Epithelial cell of prostate (primary cell): ENCODE measurements at places on chromosomes 2 and 18.
A peak's percentile ranks its signal among the peaks of the same experiment; 100 is the strongest.

DNA sequence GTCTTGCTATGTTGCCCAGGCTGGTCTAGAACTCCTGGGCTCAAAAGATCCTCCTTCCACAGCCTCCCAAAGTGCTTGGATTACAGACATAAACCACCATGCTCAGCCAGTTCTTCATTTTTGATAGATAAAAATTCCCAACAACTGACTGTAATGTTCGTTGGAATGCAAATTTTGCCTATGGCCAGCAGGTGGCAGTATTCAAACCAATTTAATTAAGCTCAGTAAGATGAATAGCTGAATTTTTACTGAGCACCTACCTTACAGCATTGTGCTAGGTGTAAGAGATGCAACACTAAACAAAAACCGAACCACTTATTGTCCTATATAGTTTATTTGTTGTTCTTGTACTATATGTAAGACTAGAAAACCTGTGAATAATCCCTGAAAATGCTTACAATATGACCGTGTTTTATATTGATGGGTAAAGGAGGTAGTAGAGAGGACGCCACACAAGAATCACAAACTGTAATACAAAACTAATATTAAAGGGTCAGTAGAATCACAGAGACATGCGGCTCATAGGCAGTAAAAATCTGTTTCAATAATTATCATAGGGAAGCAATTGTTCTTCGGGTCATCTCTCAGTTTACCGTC is 8.2 kb upstream of the TMEM182 start:
- DNase-seq = peak; percentile 6

GRCh38 chr18:75377926-75378325 is 49.6 kb downstream of the SMIM21 start:
- no peak for DNase-seq

GRCh38 chr2:76275788-76276187 is 565.1 kb upstream of the GCFC2 start:
- no peak for DNase-seq

DNA sequence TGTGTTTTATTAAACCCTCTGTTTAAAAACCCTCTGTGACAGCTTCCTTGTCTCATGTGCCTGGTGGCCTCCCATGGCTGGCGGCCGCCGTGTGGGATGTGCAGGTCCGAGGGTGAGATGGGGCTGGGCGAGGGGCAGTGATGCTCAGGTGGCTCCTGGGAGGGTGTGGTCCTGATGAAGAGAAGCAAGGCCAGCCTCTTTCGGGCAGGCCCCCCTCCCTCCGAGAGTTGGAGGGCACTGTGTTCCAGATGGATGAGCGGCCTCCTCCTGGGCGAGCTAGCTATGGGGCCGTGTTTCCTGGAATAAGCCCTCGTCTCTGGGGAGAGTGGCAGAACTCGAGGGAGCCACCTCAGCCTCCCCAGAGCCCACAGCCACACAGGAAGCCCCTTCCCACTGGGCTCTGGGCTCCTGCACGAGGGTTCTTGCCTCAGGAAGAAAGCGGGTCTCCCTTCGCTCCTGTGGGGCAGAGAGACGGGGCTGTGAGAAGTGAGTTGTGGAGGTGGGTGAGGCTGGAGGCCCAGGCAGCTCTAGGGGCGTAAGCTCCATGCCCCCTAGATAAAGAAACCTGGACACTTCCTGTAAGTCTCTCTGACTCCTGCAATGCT is 72.1 kb downstream of the ASB1 start:
- no peak for DNase-seq

DNA sequence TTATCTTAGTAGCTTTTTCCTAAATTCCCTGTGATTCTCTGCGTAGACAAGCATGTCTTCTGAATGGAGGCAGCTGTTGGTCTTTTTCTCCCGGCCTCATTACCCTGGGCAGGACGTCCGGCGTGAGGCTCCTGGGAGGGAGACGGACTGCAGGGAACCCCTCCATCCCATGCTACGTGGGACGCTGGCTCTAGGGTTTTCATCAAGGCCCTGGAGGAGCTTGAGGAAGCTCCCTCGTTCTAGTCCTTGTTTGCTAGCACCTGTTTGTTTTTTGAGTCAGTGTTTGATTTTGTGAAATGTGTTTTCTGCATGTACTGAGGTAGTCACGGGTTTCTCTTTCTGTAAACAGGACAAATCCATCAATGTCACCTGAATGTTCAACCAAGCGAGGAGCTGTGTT is 99.3 kb upstream of the TMEM18 start:
- no peak for DNase-seq

- no peak for DNase-seq
These were observed 64.0 kb upstream of the ZSWIM2 start for GRCh38 chr2:186912979-186913378.

DNA sequence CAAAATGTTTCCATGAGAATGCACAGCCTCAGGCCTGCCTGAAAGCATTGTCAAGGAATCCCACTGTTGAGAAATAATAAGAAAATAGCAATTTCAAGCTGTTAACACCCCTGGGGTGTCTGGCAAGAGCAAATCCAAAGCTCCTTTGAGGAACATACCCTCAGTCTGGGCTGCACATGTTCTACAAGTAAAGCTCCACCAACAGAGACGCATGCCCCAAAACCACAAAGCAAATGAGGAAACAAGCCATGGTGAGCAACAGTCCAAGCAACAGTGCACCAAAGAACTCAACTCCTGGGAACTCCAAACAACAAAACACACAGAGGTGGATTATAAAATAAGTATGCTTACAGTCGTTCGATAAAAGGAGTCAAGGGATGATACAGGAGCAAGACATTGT is 40.3 kb downstream of the CYP27C1 start:
- no peak for DNase-seq

- peak; percentile 50 for DNase-seq
These were observed 380.6 kb upstream of the TCF4 start for GRCh38 chr18:55968550-55968949.

DNA sequence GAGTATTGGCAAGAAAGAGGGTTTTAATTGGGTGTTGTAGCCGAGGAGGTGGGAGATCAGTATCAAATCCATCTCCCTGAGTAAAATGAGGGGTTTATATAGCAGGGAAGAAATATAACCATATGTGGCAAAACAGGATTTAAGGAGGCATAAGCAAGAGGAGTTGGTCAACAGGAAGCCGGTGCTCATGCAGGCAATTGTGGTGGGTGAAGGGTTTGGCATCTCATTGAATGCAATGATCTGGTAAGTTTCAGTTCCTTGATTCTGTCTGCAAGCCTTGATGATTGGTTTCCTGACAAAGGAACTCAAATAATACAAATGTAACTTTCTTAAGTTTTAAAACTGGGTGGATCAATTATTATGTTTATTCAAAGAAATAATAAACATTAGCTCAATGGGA is 564.4 kb upstream of the LINC00305 start:
- no peak for DNase-seq

GRCh38 chr2:164151522-164151921 is 415.7 kb upstream of the FIGN start:
- no peak for DNase-seq

DNA sequence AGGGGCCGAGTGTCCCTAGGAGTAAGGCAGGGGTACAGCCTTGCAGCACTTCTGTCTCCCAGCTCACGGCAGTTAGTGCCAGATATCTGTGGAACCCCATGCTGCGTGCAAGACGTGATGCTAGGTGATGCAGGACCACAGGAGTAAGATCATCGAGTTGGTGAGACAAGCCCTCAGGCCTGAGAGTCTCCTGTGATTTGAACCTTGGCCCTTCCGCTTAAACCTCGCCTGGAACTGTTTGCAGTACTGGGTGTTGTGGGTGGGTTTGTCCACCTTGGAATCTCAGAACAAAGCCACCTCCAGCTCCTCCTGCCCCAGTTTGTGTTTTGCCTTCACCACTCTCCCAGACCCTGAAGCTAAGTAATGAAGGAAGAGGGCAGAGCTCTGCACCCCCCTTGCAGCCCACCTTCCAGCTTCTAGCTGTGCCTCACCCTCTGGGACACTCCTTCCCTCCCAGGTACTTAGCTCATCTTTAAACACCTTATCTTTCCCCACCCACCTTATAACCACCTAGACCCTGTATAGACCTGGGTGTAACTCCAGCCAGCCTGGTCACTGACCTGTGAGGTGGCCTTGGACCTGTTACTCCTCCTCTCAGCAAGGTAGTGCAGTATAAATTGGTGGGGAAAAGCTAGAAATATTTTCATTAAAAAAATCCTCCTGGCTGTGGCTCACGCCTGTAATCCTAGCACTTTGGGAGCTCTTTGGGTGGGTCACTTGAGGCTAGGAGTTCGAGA is 6.6 kb downstream of the CNNM4 start:
- no peak for DNase-seq

DNA sequence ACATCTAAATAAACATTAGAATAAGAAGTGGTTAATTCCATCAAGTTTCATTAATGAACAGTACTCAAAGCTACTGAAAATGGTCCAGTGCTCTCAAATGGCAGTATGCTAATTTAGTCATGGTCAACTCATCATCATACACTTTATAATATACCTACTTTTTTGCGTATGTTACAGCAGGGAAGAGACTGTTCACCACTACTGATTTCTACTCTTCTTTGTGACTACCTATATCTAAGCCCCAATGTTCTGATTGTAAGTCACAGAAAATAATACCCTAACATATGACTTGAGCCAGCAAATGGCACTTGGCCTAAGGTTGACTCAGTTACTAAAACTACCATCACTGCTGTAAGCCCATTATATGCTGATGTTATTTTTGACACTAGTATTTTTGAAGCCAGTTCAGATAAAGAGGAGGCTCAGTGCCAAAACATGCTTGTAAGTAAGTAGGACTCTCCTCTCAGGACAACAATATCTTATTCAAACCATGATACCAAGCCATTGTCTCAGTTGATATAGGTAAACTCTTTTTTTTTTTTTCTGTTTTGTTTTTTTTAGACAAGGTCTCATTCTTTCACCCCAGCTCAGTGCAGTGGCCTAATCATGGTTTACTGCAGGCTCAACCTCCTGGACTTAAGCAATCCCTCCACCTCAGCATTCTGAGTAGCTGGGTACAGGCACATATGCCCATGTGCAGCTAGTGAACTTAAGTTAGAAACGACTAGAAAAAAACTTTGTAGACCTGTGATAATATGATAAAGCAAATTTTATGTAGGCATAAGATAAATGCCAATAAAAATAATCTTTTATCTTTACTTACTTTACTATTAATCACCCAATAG is 266.9 kb downstream of the ZNF385B start:
- DNase-seq = no peak

DNA sequence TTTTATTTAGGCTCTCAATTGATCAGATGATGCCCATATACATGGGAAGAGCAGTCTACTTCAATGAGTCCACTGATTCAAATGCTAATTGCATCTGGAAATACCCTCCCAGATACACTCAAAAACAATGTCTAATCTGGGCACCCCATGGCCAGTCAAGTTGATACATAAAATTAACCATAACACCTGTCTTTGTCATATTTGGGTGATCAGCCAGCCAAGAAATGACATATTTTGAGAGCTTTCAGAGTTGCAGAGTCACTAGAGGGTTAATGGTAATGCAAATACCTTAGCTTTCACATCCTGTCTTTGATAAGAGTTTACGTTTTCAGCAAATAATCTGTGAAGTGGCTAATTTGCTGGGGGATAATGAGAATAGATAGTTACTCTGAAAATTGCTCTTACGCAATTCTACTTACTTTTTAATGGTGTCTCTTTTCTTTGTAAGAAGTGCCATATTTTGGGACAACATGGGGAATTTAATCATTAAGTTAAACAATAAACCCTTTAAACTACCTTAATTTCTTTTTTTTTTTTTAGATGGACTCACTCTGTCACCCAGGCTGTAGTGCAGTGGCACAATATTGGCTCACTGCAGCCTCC is 49.1 kb downstream of the CCDC195 start:
- DNase-seq = no peak

GRCh38 chr2:224190936-224191270 is 151.8 kb upstream of the SERPINE2 start:
- no peak for DNase-seq

- no peak for DNase-seq
These were observed 23.6 kb downstream of the ASAP2 start for GRCh38 chr2:9230051-9230802.

GRCh38 chr18:77376043-77376732 is 126.5 kb downstream of the GALR1 start:
- DNase-seq = no peak

DNA sequence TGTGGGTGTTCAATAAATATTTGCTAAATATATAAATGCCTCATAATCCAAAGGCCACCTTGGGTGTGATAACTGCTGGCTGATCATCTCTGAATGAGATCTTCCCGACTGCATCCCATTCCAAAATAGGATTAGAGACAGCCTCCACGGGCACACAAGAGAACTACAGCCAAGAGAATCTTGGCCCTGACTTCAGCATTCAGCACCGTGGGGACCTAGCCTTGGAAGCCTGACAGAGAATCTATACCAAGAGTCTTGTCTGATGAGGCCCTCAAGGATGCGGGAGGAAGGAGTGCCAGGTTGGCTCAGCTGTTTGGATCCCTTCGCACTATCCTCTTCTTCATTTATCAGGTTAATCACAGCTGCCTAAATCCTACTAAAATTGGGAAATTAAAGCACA is 85.8 kb downstream of the RBM43 start:
- no peak for DNase-seq

DNA sequence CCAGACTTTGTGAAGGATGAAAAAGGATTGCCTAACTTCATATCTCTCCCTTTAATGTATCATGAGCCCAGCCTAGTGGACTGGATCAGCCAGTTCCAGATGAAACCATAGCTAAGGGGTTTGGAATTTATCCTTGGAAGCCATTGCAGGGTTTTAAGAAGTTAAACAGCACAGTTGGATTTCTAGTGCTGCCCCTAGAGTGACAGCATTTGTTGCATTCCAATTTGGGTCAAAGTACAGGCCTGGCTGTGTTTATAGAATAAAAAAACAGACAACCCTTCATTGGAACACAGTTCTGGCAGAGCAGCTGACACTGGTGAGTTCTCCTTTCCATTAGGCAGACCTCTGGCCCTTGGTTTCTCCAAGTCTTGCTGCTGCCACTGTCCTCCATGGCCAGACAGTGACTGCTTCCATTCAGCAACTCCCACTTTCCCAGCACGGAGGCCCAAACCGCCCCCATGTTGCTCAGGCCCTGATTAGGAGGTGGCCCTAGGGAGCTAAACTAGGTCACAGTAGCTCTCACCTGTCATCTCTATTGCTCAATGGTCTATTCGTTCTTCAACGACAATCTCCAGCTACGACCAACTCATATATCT is 8.0 kb downstream of the GPR39 start:
- no peak for DNase-seq

GRCh38 chr2:113131352-113132185 is 4.2 kb downstream of the IL1RN start:
- DNase-seq = no peak

GRCh38 chr18:21636769-21637168 is 24.7 kb downstream of the SNRPD1 start:
- DNase-seq = no peak

DNA sequence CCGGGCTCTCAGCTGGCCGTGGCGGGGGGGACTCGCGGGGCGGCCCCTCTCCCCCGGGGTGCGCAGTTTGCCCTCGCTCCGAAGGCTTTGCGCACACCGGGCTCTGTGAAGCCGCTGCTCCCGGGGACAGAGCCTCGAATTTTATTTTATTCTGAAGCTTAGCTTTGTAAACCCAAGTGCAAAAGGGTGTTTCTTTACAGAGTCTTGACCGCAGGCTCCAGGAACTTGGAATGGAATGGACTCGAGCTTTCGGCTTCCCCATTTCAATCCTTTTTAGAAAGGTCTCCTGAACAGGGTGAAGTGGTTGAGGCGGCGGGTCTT is 2.0 kb downstream of the GALR1 start:
- no peak for DNase-seq
